Activated CD8-positive, alpha-beta memory T cell treated with anti-CD3 and anti-CD28 coated beads for 4 hours (primary cell): ENCODE measurements at places on chromosomes 12 and 14.

GRCh38 chr14:78383060-78383459 lies 212.9 kb downstream of the NRXN3 start:
- no peak for DNase-seq

GRCh38 chr12:31874961-31875608 lies 84.1 kb upstream of the RESF1 start:
- peak; percentile 39 for DNase-seq

DNA sequence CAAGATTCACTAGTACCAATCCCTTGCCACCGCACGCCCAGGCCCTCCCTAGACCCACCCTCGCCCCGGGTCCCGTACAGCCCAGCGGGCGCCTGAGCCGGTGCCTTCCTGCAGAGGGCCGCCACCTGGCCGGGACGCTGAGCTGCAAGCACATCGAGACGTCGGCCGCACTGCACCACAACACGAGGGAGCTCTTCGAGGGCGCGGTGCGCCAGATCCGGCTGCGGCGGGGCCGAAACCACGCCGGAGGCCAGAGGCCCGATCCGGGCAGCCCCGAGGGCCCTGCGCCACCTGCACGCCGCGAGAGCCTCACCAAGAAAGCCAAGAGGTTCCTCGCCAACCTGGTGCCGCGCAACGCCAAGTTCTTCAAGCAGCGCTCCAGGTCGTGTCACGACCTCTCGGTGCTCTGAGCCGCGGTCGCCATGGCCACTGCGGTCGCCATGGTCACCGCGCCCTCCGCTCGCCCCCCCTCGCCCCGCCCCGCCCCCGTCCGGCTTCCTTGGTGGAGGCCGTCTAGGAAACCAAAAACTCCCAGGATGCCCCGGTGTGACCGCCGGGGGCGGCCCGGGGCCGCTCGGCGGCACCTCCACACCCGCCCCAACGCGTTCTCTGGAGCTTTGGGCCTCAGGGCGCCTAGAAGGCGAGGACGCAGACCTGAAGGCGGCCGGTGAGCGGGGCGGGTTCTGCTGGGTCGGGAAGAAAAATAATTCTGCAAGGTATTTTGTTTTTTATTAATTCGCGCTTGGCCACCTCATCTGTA lies 3.7 kb downstream of the REM2 start:
- DNase-seq = peak; percentile 44

GRCh38 chr12:88035907-88036289 lies 6.7 kb upstream of the C12orf50 start:
- DNase-seq = no peak

DNA sequence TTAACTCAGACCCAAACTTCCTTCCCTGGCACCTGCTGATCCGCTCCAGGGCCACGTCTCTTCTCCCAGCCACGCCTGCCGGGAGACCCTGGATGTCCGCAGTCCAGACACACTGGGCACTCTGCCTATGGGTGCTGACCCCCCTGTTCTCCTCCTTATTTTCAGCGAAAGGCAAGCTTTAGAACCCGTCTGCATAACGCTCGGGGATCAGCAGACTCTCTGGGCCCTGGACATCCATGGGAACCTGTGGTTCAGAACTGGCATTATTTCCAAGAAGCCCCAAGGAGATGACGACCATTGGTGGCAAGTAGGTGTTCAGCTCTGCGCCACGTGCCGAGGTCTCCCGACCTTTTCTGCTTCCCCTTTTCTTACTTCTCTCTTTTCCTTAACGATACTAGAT lies 63.9 kb downstream of the ANKRD9 start:
- no peak for DNase-seq

DNA sequence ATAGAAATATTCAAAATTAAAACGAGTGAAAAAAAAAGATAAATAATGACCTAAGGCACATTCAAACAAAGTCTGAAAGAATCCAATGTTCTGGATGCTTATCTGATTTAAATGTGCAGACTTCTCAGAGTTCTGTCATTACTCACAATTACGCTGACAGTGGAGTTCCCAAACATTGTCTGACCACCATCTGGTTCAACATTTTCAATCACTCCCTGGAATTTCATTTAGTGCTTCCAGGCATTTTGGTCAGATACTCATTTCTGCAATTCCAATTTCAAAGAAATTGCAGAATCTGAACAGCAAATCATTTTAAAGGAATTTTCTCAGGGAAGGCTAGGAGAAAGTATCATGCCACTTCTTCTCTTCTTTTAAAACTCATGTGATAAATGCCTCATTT lies 398.2 kb upstream of the PDE3A start:
- no peak for DNase-seq

DNA sequence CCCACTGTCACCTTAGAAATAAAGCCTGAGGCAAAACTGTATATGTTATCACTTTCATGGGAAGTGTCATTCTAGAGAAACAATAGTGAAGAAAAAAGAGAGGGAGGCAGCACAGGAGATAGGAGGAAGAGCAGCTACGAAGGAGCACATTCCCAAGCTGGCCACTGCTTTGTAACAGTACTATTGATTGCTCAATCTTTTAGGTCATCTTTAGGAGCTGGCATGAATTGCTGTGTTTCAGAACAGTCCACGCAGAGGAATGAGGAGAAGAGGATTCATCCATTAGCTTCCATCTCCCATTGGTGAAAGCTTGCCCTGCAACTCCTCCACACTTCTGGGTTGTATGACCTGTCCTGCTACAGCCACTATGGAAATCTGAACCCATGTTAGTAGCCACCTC lies 372.5 kb upstream of the DDHD1 start:
- no peak for DNase-seq

- DNase-seq = no peak
Measured at GRCh38 chr12:111451649-111452129, 46.0 kb downstream of the SH2B3 start.

DNA sequence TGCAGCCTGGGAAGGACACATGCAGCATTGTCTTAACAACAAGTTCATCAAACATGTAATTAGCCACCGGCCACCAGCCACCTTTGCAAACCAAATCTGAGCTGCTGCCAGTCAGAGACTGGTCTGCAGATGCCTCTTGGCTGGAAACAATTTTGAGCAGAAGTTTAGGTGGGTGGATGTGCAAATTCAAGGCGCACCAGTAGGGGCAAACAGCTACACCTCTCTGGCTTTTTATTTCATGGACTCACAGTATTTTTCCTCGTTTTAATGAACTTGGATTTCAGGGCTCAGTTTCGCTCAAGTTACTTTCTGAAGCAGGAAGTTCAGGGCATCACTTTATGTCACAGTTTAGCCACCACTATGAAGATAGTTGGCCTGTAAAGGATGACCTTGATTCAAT lies 94.3 kb downstream of the OTX2 start:
- DNase-seq = no peak

DNA sequence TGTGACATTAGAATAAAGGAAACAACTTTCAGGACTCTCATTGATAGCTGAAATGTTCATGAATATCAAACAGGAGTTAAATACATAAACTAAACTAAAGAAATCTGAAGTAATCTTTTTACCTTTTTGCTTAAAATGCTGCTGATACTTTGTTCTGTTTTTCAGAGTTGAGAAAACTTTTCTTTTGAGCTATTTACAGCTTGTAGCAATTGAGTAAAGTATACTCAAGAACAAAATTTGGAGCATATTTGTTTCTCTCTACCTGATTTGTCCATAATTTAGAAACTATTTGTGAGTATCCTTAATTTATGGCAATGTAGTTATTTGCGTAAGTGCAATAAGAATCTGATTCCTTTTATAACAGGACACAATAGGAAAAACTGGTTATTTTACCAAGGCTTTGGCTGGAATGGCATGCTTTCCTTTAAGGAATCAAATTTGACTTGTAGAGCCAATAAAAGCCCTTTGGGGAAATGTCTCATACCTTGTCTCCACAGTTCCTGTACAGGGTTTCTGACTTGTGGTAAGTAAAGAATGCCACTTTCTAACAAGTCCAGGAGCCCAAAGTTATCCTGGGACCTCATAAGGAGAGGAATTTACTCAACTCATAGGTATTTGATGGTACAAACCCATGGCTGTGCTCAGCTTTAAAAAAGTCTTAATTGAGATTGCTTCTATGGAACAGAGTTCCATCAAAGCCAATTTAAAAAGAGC lies 195.7 kb downstream of the TMEM117 start:
- DNase-seq = no peak

- DNase-seq = no peak
Measured at GRCh38 chr14:51836417-51836816, 24.0 kb upstream of the GNG2 start.

GRCh38 chr14:97703006-97703760 lies 906.0 kb downstream of the VRK1 start:
- no peak for DNase-seq

DNA sequence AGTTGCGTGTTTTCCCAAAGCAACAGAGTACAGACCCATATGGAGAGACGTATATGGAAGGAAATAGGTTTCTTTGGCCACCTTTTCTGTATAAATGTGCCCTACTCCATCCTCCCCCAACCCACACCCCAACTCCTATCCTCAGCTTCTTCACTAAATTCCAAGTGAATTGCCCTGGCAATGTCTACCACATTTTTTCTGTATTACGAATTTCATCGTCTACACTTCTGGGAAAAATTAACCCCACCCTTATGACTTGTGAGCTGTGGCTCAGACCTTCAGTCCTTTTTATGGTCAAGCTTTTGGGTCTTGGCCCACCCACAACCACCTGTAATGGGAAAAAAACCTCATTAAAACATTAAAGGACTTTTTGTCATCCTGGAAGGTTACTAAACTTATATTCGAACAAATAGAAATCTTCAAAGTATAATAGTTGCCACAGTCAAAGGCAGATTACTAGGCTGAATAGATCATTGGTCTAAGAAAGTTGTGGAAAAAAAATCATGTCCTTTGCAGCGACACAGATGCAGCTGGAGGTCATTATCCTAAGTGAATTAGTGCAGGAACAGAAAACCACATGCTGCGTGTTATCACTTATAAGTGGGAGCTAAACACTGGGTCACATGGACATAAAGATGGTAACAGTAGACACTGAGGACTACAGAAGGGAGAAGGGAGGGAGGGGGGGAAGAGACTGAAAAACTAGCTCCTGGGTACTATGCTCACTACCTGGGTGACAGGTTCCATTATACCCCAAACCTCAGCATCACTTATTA lies 15.7 kb upstream of the NFKBIA start:
- DNase-seq = no peak

DNA sequence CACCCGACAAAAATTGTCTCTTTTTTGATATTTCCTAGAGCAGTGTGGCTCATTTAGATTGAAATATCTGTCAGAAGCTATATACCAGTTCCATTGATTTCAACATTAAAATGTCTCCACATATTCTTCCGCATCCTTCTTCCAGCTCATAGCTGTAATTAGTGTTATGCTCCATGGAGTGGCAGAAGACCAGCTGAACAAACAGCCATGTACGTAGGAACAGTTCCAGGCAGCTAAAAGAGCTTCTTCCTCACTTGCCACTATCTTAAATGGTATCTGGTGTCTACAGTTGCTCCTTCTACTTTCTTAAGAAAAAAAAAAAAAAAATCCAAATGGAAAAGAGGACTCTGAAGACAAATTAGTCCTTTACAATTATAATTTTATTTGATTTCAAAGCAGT lies 848.0 kb downstream of the DIO2 start:
- no peak for DNase-seq
